ENCODE measurements at places on chromosomes 13 and 19. TPM values are rescaled to one million over a fixed set of nuclear protein-coding genes. Genes with fewer than 3 reads are reported as not detected.

The SHISA2 gene
- total RNA-seq, result 2.5 TPM

The ZNF20 gene
- total RNA-seq, result 0.88 TPM

The ZNF610 gene
- 0.97 TPM for total RNA-seq

The CDKN2D gene
- 5.0 TPM for total RNA-seq

The LRRC63 gene
- total RNA-seq, result not detected

The ANO8 gene
- 6.8 TPM for total RNA-seq

The ITPKC gene
- total RNA-seq, result 16.1 TPM

The CNN2 gene
- total RNA-seq, result 286 TPM

The GNG7 gene
- total RNA-seq, result 0.84 TPM

The RB1 gene
- 34.8 TPM for total RNA-seq

The RAB11B gene
- total RNA-seq, result 92.2 TPM

The GRIK5 gene
- 2.2 TPM for total RNA-seq

The NKPD1 gene
- total RNA-seq, result not detected

The TSHZ3 gene
- 6.2 TPM for total RNA-seq

The CPAMD8 gene
- total RNA-seq, result 2.2 TPM

The IRS2 gene
- total RNA-seq, result 4.4 TPM

The NLRP12 gene
- 0.58 TPM for total RNA-seq

The DENND1C gene
- not detected for total RNA-seq

The KLK14 gene
- not detected for total RNA-seq

Data from endothelial cell of umbilical vein (primary cell).